Left renal cortex interstitium (tissue), 4 donors: ENCODE measurements at places on chromosomes 4 and X. TPM values are rescaled to one million over a fixed set of nuclear protein-coding genes. Genes with fewer than 3 reads are reported as not detected.

- DNase-seq, result no peak
These were observed 308.0 kb downstream of the DHRSX start for GRCh38 chrX:2192584-2193272.

DNA sequence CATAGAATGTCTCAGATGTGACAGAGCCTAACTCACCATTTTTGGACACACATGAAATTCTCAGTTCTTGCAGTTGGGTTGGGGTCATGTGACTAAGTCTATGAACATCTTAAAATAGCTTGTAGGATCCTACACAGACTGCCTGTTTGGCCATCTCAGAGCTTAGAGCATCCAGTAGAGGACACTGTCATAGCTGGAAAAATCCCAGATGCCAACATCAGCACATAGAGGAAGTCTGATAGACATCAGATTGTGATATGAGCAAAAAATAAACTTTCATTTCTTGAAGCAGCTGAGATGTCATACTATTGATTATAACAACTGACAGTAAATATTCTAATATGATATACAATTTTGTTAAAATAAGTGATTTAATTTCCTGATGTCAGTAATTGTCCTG is 207.1 kb downstream of the TRAM1L1 start:
- DNase-seq, result no peak

DNA sequence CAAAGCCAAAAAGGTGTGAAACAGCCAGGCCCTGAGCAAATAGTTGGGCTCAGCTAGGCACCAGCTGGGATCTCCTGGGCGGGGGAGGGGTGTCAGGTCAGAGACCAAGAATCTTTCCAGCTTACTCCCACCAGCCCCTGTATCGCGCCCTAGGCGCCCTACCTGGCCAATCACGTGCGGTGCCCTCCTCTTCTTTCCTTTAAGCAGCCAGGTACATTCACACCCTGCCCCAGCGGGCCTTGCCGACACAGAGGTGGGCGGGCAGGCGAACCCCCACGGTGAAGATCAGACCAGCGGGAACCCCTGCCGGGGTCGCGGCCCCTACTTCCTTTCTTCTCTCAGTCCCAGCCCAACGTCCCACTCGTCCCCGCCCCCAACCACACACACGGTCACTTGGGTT is 9.1 kb downstream of the ARHGAP36 start:
- no peak for DNase-seq

DNA sequence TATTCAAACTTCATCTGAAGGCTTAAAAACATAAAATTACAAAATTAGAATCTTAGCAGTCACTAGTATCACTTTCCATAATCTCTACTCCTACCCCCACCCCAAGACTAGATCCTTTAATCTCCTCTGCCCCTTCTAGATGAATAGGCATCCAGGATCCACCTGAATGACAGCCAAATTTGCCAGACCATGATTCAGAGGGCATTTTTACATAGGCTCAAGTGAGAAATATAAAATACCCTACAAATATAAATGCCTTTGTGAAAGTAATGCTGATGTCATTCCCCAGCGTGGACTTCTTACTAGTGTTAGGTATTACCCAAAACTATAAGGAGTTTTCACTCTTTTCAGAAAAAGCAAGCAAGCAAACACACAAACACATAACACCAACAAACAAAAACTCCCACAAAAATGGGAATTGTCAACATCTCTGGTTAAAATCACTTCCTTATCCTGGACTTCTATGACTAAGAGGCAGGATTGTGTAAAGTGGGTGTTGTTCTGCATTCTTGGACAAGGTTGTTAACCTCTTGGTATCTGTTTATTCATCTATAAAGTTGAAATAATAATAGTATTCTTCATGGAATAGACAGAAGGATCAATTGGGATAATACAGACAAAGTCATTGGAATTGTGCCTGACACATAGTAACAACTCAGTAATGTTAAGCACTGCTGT is 51.3 kb upstream of the TMPRSS11F start:
- DNase-seq, result no peak

MAGED4 gene
- polyA plus RNA-seq, result 48.0 TPM

DNA sequence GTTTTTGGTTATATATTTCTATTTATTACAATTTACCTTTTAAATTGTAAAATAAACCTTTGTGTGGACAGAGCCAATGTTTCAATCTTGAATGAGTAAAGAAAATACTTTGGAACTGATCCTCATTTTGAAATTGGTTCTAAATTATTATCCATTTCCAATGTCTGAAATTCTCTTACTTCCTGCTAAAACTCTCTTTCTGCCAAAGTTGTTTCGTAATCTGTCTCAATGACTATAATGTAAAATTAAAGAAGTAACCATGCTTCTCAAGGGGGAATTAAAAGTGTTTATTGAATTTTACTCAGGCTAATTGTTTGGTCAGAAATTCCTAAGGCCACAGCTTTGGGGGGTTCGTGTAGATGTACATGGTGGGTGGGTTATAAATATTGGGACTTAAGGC is 34.8 kb downstream of the YIPF6 start:
- DNase-seq, result no peak

GRCh38 chrX:31323658-31324057 is 251.8 kb upstream of the FTHL17 start:
- DNase-seq, result no peak

OSTC gene
- polyA plus RNA-seq, result 246 TPM
